Metanephros (tissue), 2 donors: ENCODE measurements at places on chromosomes 6 and 20. TPM values are rescaled to one million over a fixed set of nuclear protein-coding genes. Genes with fewer than 3 reads are reported as not detected.

The GPSM3 gene
- total RNA-seq: 7.8 TPM

The MATN4 gene
- total RNA-seq: 0.99 TPM

The NRN1 gene
- total RNA-seq: 5.1 TPM

The KIFC1 gene
- 17.9 TPM for total RNA-seq

The ARMH2 gene
- total RNA-seq: not detected
